Caco-2 (cell line): ENCODE measurements at places on chromosomes 5 and 9.
A peak's percentile ranks its signal among the peaks of the same experiment; 100 is the strongest.

- no peak overlapping the region for H3K4me3 ChIP-seq
- H3K36me3 ChIP-seq: no peaks in the 10 kb centered on the region
- H3K4me1 ChIP-seq: no peaks in the 10 kb centered on the region
- H3K27me3 ChIP-seq: no peaks in the 10 kb centered on the region
- no peak for DNase-seq
Observed at GRCh38 chr9:33637881-33638280, 113.8 kb downstream of the ANKRD18B start.

- H3K4me3 ChIP-seq: peak overlapping the region; percentile 44
- H3K27ac ChIP-seq: no peak overlapping the region
- no peaks in the 10 kb centered on the region for H3K36me3 ChIP-seq
- no peak for DNase-seq
- peaks cover 6% of the 10 kb centered on the region for H3K4me1 ChIP-seq
Observed at GRCh38 chr5:132813599-132814502, 749 bp downstream of the SOWAHA start.

DNA sequence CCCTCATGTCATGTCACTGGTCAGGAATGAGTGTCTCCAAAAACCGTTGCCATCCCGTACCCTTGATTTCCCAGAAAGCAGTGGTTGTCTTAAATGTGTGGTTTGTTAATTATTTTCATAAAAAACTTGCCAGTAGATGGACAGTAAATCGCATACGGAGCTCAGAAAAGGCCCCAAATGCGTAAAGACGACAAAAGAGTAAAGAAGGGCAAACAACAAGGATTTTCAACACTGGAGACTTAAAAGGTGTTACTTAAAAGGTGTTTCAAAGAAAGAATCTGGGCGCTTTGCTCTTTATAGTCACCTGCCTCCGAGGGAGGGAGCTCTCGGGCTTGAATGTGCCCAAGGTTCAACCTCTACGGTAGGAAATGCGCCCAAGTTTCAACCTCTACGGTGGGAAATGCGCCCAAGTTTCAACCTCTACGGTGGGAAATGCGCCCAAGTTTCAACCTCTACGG is 734 bp downstream of the KIF27 start:
- no peaks in the 10 kb centered on the region for H3K4me1 ChIP-seq
- peak overlapping the region; percentile 82 for H3K27ac ChIP-seq
- no peaks in the 10 kb centered on the region for H3K27me3 ChIP-seq
- no peaks in the 10 kb centered on the region for H3K36me3 ChIP-seq

GRCh38 chr5:128083811-128084227 is 253 bp downstream of the SLC12A2 start:
- H3K4me1 ChIP-seq: peaks cover 15% of the 10 kb centered on the region; the same call in 1 of the 2 replicates
- no peaks in the 10 kb centered on the region for H3K36me3 ChIP-seq
- H3K27me3 ChIP-seq: no peaks in the 10 kb centered on the region
- peak overlapping the region; percentile 97 for H3K4me3 ChIP-seq

DNA sequence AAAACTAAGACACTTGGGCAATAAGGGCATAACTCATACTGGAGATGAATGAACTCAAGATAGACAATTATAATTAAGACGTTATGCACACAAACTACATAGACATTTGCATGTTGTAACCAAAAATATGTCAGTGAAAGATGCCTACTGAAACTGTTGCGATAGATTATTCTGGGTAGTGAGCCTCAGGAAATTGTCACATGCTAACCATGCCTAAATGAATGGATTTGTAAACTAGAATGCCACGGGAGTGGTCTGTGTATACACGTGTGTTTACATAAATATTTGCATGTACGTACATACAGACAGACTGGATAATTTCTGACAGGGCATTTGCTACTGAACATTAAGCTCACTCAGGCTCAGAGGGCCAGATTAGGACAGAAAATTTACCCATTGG is 1.2 kb downstream of the NIPSNAP3B start:
- H3K36me3 ChIP-seq: no peaks in the 10 kb centered on the region
- no peaks in the 10 kb centered on the region for H3K4me1 ChIP-seq
- no peak for DNase-seq
- H3K27me3 ChIP-seq: no peaks in the 10 kb centered on the region

GRCh38 chr9:107137495-107138202 is 145.4 kb upstream of the RAD23B start:
- H3K27ac ChIP-seq: no peak overlapping the region
- H3K4me1 ChIP-seq: no peaks in the 10 kb centered on the region; the same call in 1 of the 2 replicates
- no peak for DNase-seq

- H3K36me3 ChIP-seq: no peaks in the 10 kb centered on the region
- no peak overlapping the region for H3K4me3 ChIP-seq
- H3K4me1 ChIP-seq: no peaks in the 10 kb centered on the region
- no peaks in the 10 kb centered on the region for H3K27me3 ChIP-seq
Observed at GRCh38 chr9:61666849-61667371, 477.1 kb downstream of the SPATA31A7 start.

DNA sequence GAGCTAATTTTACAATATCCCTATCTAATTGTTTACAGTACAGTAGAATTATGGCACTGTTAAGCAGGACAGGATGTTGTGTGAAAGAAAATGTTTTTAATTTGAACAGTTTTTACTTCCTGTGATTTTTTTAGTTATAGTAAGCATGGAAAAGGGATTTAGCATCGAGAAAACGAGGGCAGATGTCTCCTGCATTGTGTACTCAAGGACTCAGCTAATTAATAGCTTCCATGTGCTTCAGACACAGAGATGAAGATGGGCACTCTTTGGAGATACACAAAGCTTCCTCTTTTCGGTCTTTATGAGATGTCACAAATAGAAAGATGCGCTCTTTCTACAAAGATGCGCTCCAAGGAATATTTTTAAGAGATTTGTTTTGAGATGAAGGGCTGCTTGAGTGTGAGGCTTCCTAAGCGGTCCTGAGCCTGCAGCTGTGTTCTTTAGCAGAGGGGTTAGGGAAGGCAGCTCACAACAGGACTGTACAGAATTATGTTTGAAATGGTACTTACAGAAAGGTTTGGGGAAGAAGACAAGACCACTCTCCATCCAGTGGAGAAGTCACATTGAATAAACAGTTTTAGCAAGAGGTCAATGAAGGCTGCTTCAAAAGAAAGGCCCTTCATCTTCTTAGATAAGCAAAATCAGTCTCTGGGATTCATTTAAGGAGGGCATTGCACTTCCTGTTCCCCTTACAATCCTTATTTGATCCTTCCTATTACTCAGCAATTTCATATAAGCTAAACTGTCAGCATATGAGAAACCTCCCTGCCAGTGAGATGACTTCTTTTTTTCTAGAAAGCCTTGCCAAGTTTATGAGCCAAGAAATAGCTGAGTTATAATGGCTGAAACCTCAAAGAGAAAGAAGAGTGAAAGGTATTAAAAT is 311.5 kb downstream of the EFNA5 start:
- no peaks in the 10 kb centered on the region; the same call in 1 of the 2 replicates for H3K27me3 ChIP-seq
- H3K36me3 ChIP-seq: no peaks in the 10 kb centered on the region
- DNase-seq: no peak
- no peaks in the 10 kb centered on the region for H3K4me1 ChIP-seq
- H3K4me3 ChIP-seq: no peak overlapping the region

- no peaks in the 10 kb centered on the region for H3K4me1 ChIP-seq
- H3K27me3 ChIP-seq: no peaks in the 10 kb centered on the region
- H3K4me3 ChIP-seq: no peak overlapping the region
- no peak overlapping the region for H3K27ac ChIP-seq
- H3K36me3 ChIP-seq: 0 out of 2 replicates have a peak, but pooled peaks cover 1% of the 10 kb centered on the region
- no peak for DNase-seq
Observed at GRCh38 chr9:133051281-133051900, 10.4 kb upstream of the CEL start.

- H3K4me1 ChIP-seq: no peaks in the 10 kb centered on the region
- no peaks in the 10 kb centered on the region for H3K36me3 ChIP-seq
- H3K4me3 ChIP-seq: no peak overlapping the region
- no peak for DNase-seq
- H3K27me3 ChIP-seq: no peaks in the 10 kb centered on the region
Observed at GRCh38 chr5:173792781-173793547, 95.2 kb upstream of the CPEB4 start.

GRCh38 chr5:135013445-135013844 is 20.6 kb downstream of the PITX1 start:
- H3K27ac ChIP-seq: no peak overlapping the region
- H3K27me3 ChIP-seq: no peaks in the 10 kb centered on the region
- DNase-seq: no peak
- no peak overlapping the region for H3K4me3 ChIP-seq
- H3K4me1 ChIP-seq: peaks cover 4% of the 10 kb centered on the region; the same call in 1 of the 2 replicates

GRCh38 chr5:78527054-78527859 is 121.3 kb downstream of the LHFPL2 start:
- no peak overlapping the region for H3K27ac ChIP-seq
- no peaks in the 10 kb centered on the region for H3K27me3 ChIP-seq
- no peaks in the 10 kb centered on the region for H3K4me1 ChIP-seq
- no peak for DNase-seq

DNA sequence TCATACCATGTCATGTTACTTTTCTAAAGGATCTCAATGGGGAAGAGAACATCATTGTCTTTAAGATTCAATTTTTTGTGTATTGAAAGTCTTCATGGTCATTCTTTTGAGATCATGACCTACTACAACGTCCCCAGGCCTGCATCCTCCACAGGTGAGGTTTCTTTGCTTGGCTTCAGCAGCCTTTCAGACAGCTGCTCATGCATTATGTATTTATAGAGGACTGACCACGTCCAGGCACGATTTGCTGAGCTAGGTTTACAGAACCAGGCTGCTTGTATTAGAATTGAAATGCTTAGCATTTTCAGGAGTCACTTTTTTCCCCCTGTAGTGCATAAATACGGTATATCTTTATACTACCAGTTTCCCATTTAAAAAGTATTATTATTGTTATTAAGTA is 70.4 kb downstream of the LIX1 start:
- DNase-seq: no peak
- no peak overlapping the region for H3K27ac ChIP-seq
- no peak overlapping the region for H3K4me3 ChIP-seq
- H3K4me1 ChIP-seq: peaks cover 26% of the 10 kb centered on the region
- no peaks in the 10 kb centered on the region for H3K36me3 ChIP-seq

- H3K4me1 ChIP-seq: no peaks in the 10 kb centered on the region
- no peak overlapping the region for H3K4me3 ChIP-seq
- H3K36me3 ChIP-seq: no peaks in the 10 kb centered on the region
Observed at GRCh38 chr5:60586307-60586901, 113.6 kb downstream of the DEPDC1B start.

DNA sequence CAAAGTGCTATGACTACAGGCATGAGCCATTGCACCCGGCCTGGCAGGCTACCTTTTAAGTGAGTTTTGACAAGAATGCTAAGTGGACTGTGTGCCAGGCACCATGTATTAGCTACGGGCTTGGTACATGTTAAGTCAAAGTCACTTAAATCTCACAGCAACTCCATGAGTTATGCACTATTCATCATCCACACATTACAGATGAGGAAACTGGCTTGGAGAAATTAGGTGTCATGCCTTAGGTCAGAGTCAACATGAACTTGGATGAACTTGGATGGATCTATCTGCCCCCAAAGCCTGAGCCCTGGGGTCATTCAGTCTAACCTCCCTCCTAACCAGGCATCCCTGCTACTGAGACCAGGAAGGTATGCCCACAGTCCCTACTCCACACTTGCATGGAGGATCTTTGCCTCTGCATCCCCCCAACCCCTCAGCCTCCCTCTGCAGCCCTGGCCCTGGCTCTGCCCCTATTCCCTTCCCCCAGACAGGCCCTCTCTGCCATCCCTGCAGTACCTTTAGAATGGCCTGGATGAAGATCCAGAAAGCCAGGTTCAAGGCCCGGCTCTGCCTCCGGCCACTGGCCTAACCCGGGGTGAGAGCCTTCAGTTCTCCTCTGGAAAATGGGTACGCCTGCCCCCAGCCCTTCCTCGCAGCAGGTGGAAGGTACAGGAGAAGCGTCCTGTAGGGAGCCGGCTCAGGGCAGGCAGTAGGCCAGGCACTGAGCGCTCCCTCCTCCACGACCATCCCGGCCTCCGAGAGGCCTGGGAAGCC is 685 bp upstream of the ADGRD2 start:
- no peaks in the 10 kb centered on the region for H3K27me3 ChIP-seq
- H3K4me1 ChIP-seq: peaks cover 6% of the 10 kb centered on the region
- DNase-seq: no peak
- H3K4me3 ChIP-seq: no peak overlapping the region

GRCh38 chr5:131524431-131524830 is 110.6 kb downstream of the RAPGEF6 start:
- no peak overlapping the region for H3K4me3 ChIP-seq
- no peaks in the 10 kb centered on the region for H3K27me3 ChIP-seq
- no peak overlapping the region for H3K27ac ChIP-seq
- no peaks in the 10 kb centered on the region for H3K4me1 ChIP-seq

DNA sequence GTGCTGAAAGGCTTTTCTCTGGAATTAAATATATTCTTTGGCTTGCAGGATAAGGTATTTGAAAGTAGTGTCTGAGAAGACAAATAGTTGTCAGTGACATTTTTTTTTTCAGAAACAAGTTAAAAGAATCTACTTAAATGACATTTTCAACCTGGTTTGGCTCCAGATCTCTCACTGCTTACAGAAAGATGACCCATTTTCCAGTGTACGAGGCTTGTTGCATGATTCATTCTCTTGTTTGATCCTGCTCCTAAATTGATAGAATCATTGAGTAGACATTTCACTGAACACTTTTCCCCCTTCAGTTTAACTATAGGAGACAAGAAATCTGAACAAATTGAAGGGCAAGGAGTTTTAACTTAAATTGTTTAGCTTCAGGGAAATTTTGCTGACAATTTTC is 546.1 kb downstream of the ZNF608 start:
- no peak overlapping the region for H3K27ac ChIP-seq
- H3K4me3 ChIP-seq: no peak overlapping the region
- H3K4me1 ChIP-seq: no peaks in the 10 kb centered on the region
- no peaks in the 10 kb centered on the region for H3K27me3 ChIP-seq

DNA sequence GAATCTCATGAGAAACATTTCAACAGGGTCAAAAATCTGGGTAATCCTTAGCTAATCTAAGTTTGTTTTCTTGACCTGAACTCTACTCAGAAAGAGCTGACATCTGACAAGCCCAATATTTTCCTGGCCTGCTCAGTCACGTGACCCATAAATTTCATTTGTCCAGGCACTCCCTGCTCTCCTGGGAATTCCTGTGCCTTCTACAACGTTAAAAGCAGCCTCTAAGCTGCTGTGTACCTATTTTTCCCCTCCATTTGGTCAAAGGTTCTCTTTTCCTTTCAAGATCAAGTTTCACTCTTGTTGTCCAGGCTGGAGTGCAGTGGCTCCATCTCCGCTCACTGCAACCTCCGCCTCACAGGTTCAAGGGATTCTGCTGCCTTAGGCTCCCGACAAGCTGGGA is 148.8 kb upstream of the ABCA1 start:
- no peaks in the 10 kb centered on the region for H3K27me3 ChIP-seq
- H3K4me3 ChIP-seq: no peak overlapping the region
- peak overlapping the region; percentile 48 for H3K27ac ChIP-seq
- H3K4me1 ChIP-seq: peaks cover 32% of the 10 kb centered on the region
- DNase-seq: peak; percentile 75
- H3K36me3 ChIP-seq: no peaks in the 10 kb centered on the region

- no peak overlapping the region for H3K4me3 ChIP-seq
- no peaks in the 10 kb centered on the region for H3K36me3 ChIP-seq
- no peaks in the 10 kb centered on the region for H3K4me1 ChIP-seq
- DNase-seq: no peak
- H3K27ac ChIP-seq: no peak overlapping the region
Observed at GRCh38 chr5:33789567-33789957, 102.2 kb downstream of the ADAMTS12 start.
